ENCODE measurements at places on chromosomes 1 and 21.

- DNase-seq = no peak
Observed at GRCh38 chr1:1210726-1211540, 3.0 kb downstream of the TNFRSF4 start.

GRCh38 chr1:24425441-24425840, 9.8 kb downstream of the NIPAL3 start:
- DNase-seq = no peak

GRCh38 chr1:93878501-93878888, 511 bp downstream of the DNTTIP2 start:
- no peak for DNase-seq

DNA sequence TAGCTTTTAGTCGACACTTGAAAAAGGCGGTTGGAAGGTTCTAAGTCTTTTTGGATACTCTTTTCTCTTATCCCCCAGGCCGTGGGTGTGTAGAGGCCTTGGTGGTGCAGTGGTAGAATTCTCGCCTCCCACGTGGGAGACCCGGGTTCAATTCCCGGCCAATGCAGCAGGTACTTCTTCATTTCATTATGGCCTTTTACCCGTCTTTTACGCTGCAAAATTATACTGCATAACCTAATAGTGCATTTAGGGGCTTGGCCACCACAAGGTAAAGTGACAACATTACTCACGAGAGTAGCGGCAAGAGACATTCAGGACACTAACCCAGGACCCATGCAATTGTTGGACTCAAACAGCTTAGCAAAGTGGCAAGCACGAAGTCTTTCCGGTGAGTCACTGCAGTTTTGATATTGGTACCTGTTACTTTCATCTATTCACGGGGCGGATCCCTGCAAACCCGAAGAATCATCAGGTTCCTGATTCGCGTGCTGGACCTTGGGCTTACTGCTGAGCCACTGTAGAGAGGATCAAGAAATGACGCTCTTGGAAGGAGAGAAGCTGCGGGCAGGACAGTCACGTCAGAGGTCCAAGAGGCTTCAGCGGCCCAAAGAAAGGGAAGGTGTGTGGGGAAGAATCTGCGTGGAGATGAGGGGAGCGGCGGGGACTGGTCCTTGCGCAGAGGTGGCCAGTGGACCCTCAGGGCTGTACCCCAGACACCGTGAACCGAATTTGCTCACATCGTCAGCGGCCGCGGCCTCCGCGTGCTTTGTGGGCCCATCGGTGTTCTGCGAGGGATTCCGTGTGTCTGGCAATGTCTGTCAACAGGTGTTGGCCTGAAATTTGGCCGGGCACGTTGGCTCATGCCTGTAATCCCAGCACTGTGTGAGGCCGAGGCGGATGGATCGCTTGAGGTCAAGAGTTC, 12.9 kb upstream of the RNU1-4 start:
- DNase-seq = no peak

DNA sequence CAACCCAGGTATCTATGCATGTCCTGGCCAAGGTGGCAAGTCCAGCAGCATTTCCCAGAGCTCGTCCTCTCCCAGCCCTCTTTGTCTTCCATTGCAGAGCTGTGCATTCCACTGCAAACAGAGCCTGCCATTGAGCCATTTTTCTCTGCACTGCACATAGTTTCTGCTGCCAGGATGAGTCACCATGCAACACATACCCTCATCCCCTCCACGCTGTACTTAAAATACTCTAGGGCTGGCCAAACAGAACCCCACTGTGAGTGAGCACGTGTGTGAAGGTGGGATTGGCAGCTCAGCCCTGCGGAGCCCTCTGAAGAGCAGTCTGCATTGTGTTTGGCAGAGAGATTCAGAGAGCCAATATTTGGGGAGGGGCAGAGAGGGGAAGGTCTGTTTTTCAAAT, 3.9 kb upstream of the ATP1B1 start:
- no peak for DNase-seq
